CD4-positive, alpha-beta T cell (primary cell): ENCODE measurements at places on chromosomes 13 and 19.

- no peak for DNase-seq
Measured at GRCh38 chr19:18717601-18718000, 34.1 kb downstream of the CRTC1 start.

- DNase-seq = no peak
Measured at GRCh38 chr13:110361365-110361911, 54.4 kb downstream of the COL4A2 start.

GRCh38 chr13:52894413-52894812, 46.0 kb upstream of the PCDH8 start:
- no peak for DNase-seq

DNA sequence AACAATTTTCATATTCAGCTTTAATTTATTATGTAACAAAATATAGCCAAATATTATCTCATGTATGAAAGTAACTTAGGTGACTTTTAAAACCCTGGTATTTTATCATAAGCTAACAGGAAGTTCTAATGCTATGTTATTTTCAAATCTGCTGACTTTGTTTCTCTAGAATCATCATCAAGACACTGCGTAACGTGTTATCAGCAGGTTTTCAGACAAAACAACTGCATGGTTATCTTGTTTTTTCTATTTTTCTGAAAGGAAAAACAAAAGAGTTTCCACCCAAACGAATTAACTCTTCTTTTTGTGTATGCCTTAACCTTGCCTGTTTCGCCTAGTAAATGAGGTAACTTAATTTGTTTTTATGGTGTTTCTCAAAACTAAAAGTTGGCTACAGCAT, 156.3 kb downstream of the TBC1D4 start:
- DNase-seq = no peak

- no peak for DNase-seq
Measured at GRCh38 chr13:98451676-98452470, 125.0 kb downstream of the STK24 start.

DNA sequence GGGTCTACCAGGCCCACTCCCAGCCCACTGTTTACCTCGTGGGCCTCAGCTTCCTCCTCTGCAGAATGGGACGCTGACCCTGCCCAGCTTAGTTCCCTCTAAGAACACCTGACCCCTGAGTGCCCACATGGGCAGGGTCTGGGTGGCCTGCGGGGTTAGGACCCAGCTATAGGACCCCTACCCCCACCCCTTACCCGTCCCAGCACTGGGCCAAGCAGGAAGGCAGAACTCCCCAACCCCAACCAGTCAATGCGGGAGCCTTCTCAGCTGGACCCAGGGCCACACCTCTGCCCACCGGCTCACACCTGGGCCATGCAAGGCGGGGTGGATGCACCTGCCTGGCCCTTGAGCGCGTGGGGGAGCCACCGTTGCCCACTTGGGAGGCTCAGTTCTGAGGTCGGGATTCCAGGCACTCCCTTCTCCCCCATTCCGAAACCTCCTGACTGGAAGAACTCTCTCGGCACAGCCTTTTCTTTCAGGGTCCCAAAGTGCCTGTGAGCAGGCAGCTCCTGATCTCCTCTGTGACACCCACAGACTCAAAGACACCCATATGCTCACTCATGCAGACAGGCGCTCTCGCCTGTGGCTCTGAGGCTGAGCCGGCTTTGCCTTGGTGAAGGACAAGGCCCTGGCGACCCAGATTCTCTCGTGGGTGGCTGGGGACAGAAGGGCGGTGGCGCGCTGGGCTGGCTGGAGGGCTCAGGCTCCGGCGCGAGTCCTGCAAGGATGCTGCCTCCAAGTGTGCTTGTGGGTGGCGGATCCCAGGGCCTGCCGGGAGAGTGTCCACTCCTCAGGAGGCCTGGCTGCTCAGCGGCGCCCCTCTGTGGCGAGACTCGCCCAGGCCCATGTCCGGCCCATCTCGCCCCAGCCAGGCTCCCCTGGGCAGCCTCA, 27.9 kb upstream of the PARP4 start:
- no peak for DNase-seq

GRCh38 chr19:23906835-23907234, 7.9 kb upstream of the ZNF726 start:
- DNase-seq = no peak

DNA sequence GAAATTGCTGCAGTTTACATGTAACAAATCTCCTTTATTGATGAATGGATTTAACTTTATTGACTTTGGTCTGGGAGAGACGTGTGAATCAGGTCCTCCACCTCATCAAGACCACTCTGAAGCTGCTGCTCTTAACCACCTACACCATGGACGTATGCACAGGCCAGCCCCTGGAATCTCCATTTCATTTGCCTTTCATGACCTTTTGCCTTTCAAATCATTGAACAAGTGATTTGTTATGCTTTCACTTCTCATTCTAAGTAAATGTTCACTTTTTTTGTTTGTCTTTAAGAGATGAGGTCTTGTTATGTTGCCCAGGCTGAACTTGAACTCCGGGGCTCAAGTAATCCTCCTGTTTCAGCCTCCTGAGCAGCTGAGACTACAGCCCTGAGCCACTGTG, 240.0 kb upstream of the SERP2 start:
- DNase-seq = no peak

DNA sequence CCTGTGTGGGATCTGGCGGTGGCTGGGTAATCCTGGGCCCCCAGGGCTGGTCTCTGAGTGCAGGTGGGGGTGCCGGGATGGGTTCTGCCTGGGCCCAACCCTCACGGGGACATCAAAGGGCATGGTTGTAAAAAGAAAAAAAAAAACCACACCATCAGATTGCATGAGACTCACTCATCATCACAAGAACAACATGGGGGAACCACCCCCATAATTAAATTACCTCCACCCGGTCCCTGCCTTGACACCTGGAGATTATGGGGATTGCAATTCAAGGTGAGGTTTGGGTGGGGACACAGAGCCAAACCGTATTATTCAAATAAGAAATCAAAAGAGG, 14.3 kb downstream of the C1QTNF9 start:
- DNase-seq = no peak

DNA sequence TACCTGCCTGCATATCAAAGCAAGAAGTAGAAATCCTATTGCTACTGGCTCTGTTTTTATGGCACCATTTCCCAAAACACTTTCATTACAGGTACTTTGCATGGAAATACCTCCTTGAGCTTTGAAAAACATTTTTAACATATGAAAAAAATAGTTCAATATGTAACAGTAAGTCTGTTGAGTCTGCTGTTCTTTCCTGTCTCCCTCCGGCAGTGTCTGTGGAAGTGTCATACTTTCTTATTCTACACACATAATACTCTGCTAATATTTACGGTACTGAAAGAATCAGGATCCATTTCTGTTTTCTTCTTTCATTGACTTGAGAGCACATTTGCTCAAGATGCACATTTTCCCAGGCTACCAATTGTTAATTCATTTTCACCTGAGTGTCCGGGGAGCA, 8.2 kb upstream of the SERTM1 start:
- DNase-seq = no peak

- no peak for DNase-seq
Measured at GRCh38 chr13:79427883-79428282, 21.8 kb upstream of the RBM26 start.

DNA sequence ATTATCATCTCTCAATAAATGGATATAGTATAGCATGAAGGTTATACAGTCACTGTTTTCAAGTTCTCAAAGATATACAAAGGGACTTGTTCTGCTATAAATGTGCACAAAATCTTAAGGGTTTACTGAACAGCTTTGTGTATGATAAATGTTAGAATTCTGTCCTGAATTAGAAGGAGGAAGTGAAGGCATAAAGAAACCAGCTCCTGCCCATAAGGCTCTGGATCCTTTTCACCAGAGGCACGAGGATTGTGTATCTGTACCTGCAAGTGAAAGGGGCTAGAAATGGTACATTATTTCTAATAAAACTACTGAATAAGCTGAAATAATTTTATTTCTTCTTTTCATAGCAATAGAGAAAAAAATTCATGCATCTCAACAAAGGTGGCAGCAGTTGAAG, 32.4 kb downstream of the PHF11 start:
- DNase-seq = no peak

- DNase-seq = no peak
Measured at GRCh38 chr19:29675650-29676186, 10.5 kb downstream of the PLEKHF1 start.

DNA sequence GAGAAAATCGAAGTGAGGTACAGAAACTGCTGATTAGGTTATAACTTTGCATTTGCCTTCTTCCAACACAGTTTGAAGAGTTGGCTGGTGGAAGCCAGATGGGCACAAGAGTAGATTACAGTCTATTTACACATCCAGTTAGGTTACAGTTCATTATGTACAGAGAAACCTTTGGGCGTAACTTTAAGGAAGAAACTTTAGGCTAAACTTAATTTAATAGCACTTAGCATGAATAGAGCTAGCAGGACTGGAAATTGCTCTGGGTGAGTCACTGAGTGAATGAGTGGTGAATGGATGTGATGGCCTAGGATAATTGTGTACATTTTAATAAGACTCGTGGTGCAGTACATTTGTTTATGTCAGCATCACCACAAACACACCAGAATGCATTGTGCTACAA, 62.9 kb upstream of the KLHL1 start:
- DNase-seq = no peak

DNA sequence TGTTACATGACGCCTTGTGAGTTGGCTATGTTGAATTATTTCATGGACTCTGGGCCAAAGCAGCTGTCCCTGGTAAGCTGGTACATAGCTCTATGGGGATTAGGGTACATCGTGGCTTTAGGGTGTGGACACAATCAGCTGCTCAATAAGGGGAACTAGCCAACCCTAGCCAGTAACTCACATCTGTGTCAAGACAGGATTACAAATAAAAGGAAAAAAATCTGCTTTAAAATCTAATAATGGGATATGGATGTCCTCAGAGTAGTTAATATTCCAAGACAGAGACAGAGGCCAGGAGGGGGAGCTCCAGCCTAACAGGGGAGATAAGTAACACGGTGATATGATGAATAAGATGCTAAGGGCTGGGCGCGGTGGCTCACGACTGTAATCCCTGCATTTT, 21.1 kb upstream of the ZNF766 start:
- peak; percentile 50 for DNase-seq

- no peak for DNase-seq
Measured at GRCh38 chr13:70172946-70173597, 64.8 kb upstream of the KLHL1 start.

- no peak for DNase-seq
Measured at GRCh38 chr19:45847663-45848062, 15.3 kb downstream of the SYMPK start.

GRCh38 chr13:75787249-75787928, 151.3 kb downstream of the LMO7 start:
- no peak for DNase-seq

DNA sequence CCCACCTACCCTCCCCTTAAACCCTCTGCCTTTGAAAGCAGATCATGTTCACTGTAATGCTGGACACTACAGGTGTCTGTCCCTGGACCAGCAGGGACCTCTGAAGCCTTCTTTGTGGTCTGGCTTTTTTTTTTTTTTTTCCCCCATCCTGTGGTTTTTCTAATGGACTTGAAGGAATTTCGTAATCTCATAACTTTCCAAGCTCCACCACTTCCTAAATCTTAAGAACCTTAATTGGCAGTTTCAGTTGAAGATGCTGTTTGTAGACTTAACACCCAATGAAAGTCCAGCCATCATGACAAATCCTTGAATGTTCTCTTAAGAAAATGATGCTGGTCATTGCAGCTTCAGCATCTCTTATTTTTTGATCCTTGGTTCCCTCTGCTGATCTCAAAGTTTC, 45.0 kb upstream of the LRCH1 start:
- no peak for DNase-seq

DNA sequence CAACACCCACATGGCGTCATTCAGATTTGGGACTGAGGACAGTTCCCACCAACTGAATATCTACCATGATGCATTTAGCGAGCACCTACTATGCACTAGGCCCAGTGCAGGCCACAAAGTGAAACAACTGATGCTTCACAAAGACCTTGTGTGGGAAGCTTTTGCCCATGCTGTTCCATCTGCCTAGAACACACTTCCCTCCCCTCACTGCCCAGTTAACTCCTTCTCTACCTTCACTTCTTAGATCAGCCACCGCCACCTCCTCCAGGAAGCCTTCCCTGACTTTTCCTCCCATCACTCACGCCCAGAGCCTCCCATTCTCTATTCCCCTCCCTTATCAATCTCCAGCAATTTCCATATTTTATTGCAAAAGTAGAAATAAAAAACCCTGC, 25.7 kb downstream of the PTPRS start:
- no peak for DNase-seq

- DNase-seq = no peak
Measured at GRCh38 chr13:113959198-113959597, 14.7 kb downstream of the C13orf46 start.

DNA sequence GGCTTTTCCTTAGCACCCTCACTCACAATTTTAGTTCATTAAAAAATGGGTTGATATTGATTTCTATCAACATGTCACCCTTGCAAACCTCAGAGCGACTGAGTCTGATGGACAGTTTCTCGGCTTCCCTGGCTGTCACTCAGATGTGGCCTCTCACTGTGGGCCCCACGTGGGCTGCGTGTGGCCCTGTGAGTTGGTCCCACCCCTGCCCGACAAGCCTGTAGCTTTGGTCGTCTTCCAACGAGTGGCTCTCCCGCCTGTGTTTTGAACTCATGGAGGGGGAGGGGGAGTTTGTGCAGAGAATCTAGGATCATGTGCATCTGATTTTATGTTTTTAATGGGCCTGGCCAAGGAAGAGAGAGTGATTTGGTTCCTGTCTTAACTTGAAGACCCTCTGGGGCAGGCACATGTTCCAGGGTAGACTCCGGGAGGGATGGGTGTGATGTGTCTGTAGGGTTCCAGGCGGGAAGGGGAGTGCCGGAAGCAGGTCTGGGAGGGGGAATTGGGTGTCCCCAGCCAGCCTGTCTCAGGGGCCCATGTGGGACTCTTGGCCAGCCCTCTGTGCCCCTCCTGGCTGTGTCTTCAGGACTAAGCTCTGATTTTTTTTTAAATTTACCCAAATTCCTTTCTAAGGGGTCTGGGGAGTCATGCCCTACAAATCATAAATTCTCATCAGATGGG, 18.9 kb downstream of the ATP11A start:
- DNase-seq = no peak

DNA sequence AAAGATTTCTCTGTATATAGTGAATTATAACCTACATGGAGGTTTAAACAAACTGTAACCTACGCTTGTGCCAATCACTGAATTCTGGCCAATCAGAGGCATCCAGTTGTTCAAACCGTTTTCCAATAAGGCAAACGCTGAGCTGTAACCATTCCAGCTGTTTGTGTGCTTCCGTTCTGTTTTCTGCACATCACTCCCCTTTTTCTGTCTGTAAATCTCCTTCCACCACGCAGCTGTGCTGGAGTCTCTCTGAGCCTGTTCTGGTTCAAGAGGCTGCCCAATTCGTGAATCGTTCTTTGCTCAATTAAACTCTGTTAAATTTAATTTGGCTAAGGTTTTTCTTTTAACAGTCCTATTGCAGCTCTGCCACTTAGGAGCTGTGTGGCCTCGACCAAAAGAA, 552.5 kb downstream of the FGF9 start:
- no peak for DNase-seq

DNA sequence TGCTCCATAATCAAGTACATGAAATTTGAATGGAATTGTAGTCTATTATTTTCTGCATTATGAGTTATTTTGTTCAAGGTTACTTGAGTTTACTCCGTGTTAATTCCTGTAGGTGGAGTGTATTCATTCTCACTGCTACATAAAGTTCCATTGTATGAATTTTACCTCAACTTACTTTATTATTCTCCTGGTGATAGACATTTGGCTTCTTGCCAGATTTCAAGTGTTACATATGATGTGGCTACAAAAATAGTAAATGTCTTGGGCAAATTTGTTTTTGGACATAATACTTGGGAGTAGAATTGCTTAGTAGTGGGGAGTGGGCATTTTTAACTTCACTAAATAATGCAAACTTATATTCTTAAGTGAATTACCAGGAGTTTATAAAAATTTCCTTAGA, 328.9 kb downstream of the SHISA2 start:
- no peak for DNase-seq

GRCh38 chr13:65783383-65783782, 1446.8 kb downstream of the PCDH9 start:
- DNase-seq = no peak
